ENCODE measurements at places on chromosomes 1 and 21. TPM values are rescaled to one million over a fixed set of nuclear protein-coding genes. Genes with fewer than 3 reads are reported as not detected.

Gene SERTAD4
- 12.1 TPM for total RNA-seq

Gene PLA2G2C
- not detected for total RNA-seq

Gene BEND5
- under 0.01 TPM for total RNA-seq

Gene CD1E
- not detected for total RNA-seq

Gene SLC25A34
- total RNA-seq, result 0.38 TPM

Gene MARCKSL1
- 23.0 TPM for total RNA-seq

Gene TMOD4
- total RNA-seq, result not detected

Gene CYP4A11
- not detected for total RNA-seq

Gene LCE2D
- total RNA-seq, result not detected

Gene RGS8
- 0.28 TPM for total RNA-seq

Gene ACOT11
- 2.3 TPM for total RNA-seq

Gene S100A1
- total RNA-seq, result not detected

Gene KIF14
- 2.0 TPM for total RNA-seq

Gene TOMM40L
- 10.4 TPM for total RNA-seq

Gene TAF13
- 389 TPM for total RNA-seq

Gene PCBP3
- 6.2 TPM for total RNA-seq

Gene SPATA6
- total RNA-seq, result 2.1 TPM

Gene TMEM81
- total RNA-seq, result 2.7 TPM

Gene CYYR1
- total RNA-seq, result under 0.01 TPM

Gene PCP4
- not detected for total RNA-seq

Gene GUK1
- total RNA-seq, result 596 TPM

Gene CD1B
- total RNA-seq, result not detected

Gene C1orf94
- total RNA-seq, result not detected

Gene GBP2
- 10.9 TPM for total RNA-seq

Gene RGS7
- 2.7 TPM for total RNA-seq

Gene LCA5L
- 1.4 TPM for total RNA-seq

Gene LCK
- not detected for total RNA-seq

Gene BNIPL
- 0.38 TPM for total RNA-seq

Gene S100A4
- total RNA-seq, result 70.7 TPM

Gene SLC30A10
- not detected for total RNA-seq

Gene TSSK3
- total RNA-seq, result 0.56 TPM

Gene APCS
- not detected for total RNA-seq

Gene VWA1
- 9.0 TPM for total RNA-seq

Gene MMP23B
- 8.1 TPM for total RNA-seq

Gene SPTA1
- 0.19 TPM for total RNA-seq

Gene EVI5
- 87.9 TPM for total RNA-seq

Gene VAMP4
- total RNA-seq, result 6.8 TPM

Gene TSPAN2
- 0.58 TPM for total RNA-seq

Gene ZYG11A
- 0.28 TPM for total RNA-seq

Gene ASCL5
- total RNA-seq, result under 0.01 TPM

Gene ALG14
- total RNA-seq, result 1.1 TPM

Gene ADAMTS1
- total RNA-seq, result 274 TPM

Gene ADORA3
- total RNA-seq, result not detected

Gene CASQ2
- under 0.01 TPM for total RNA-seq
